ENCODE measurements at places on chromosomes 12 and 14.

DNA sequence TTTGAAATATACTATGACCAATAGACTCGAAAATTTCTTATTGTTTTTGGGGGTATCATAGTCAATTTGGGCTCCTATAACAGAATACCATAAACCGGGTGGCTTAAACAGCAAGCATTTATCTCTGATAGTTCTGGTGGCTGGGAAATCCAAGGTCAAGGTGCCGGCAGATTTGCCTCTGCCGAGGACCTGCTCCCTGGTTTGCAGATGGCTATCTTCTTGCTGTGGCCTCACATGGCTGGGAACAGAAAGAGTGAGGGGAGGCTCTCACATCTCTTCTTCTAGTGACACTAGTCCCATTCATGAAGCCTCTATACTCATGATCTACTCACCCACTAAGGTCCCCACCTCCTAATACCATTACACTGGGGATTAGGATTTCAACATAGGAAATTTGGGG, 70.7 kb downstream of the BORCS5 start:
- DNase-seq, result no peak

- DNase-seq, result no peak
These were observed 219.2 kb downstream of the MSRB3 start for GRCh38 chr12:65497660-65498059.

DNA sequence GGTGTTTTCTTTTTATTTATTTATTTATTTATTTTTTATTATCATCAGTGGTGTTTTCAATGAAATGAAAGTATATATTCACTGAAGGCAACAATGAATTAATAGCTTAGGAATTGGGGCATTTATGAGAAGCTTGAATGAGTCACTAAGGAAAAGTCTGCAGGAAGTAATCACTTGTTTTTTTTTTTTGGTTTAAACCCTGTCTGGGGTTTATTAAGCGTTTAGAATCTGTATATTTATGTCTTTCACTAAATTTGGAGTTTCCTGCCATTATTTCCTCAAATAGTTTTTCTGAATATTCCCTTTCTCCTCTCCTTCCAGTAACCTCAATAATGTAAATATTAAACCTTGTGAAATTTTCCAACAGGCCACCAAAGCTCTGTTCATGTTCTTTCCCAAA, 85.5 kb downstream of the TESC start:
- peak; percentile 58 for DNase-seq

GRCh38 chr12:113244047-113244460, 22.8 kb downstream of the TPCN1 start:
- DNase-seq, result no peak

DNA sequence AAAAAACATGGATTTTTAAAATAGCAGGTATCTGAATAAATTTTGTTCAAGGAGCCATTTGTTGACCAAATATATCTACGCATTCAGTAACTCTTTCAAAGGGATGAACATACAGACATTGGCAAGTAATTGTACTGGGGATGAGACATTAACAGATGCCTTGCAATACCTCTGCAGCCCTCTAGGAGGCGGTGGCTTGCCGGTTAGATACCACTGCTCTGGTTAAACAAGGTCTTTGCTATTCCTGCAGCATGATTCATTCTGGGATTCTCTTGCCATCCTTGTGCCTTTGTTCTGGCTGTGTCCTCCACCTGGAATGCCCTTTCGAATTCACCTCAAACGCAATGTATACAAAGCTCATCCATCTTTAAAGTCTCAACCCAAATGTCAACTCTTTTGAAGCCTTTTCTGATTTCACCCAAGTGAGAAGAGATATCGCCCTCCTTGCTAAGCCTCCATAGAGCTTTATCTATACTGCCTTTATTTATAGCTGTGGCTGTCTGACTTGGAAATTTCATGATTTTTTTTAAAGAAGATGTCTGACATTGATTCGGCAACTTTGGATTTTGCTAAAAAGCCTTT, 131.0 kb upstream of the SRRM4 start:
- DNase-seq, result no peak

DNA sequence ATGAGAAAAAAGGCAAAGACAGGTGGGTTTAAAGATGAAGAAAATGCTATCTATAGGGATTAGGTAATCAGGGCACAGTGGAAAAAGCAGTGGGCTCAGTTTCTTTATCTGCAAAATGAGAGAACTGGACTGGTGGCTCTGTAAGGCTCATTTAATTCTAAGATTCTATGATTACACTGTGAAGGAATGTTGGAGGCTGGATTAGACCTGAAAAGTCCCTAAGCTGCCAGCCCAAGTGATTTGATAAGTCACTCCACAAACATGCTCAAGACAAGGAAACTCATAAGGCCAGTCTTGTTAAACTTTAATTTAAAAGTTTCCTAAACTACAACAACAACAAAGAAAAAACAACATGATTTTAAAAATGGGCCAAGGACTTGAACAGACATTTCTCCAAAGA, 75.1 kb downstream of the DCAF5 start:
- DNase-seq, result no peak

DNA sequence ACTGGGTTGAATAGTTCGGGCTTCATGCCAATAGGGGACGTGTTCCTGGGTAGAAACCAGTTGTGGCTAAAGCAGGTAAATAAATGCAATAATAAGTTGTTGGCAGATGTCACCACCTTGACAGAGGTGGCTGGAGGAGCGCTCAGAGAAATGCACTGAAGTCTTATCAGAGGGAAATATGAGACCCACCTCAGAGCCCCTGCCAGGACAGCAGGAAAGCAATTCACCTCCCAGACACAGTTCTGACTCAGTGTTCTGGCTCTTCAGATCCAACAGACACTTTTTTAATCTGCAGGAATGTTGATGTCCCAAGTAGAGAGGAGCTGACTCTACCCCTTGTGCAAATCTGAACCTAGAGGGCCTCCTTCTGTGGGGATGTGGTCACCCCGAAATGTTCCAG, 687.1 kb upstream of the FBXO33 start:
- DNase-seq, result no peak

DNA sequence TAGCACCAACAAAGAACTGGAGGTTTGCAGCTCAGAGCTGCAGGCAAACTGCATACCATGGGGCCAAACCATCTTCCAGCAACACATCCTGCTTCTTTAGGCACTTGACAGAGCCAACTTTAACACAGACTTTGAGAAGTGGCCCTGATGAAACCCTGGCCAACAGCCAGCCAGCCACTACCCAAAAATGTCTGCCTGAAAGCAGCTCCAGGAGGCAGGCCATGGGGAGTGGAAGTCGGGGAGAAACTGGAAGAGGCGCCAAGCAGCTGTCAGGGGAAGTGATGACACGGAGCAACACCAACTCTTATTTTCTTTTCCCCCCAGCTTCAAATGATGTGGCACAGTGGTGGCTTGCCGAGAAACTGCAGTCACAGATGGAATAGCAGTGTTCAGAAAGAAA, 110.9 kb upstream of the PLXNC1 start:
- DNase-seq, result no peak

DNA sequence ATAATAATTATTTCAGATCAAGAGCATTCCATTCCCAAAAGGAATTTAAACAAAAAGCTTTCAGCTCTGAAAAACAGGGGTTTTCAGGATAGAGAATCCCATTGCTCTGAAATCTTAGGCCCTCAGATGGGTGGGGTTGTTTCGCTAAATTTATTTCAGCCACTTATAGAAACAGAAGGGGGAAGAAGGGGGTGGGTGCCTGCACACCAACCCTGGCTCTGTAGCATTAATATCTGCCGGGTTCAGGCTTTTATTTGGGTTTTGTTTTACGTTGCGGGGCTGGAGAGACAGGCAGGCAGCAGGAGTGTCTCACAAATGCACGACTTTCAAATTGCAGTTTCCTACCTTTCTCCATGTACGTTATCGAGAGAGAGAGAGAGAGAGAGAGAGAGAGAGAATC, 12.5 kb upstream of the ZFP36L1 start:
- no peak for DNase-seq

DNA sequence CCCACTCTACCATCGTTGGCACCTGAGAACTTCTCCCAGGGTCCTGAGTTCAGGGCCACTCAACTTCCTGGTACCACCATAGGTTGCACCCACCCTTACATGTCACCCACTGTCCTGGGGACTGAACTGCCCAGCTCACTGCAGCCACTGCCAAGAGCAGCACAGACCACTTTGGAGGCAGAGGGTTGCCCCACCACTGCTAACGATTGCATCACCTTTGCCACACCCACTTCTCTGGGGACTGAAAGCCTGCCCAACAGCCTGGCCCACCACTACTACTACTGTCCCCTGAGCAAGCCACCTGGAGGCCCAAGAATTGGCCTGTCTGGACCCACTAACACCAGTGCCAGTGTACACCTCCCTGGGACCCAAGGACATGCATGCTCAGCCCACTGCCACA, 27.6 kb downstream of the CACNA2D4 start:
- no peak for DNase-seq

DNA sequence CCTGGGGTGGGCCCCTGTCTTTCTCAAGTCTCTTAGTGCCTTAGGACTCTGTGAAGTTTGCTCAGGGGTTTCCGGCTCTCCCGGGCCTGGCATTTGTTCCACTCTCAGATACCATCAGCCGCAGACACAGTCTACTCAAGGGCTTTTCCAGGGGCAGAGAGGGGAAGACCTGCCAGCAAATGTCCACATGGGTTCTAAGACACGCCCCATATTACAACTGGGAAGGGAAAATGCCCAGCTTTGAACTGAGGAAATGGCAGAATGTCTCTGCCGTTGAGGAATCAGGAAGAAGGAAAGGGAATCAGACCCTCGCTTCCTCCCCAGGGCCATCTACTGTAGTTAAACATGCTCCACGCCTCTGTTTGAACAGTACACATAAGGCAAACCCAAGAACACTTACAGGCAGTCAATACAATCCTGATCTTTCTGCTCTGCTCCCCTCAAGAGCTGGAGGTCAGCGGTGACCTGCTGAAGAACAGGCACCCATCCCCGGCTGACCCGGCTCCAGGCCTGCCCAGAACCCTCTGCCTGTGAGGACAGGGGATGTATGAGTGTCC, 7.9 kb downstream of the CCDC85C start:
- peak; percentile 32 for DNase-seq

DNA sequence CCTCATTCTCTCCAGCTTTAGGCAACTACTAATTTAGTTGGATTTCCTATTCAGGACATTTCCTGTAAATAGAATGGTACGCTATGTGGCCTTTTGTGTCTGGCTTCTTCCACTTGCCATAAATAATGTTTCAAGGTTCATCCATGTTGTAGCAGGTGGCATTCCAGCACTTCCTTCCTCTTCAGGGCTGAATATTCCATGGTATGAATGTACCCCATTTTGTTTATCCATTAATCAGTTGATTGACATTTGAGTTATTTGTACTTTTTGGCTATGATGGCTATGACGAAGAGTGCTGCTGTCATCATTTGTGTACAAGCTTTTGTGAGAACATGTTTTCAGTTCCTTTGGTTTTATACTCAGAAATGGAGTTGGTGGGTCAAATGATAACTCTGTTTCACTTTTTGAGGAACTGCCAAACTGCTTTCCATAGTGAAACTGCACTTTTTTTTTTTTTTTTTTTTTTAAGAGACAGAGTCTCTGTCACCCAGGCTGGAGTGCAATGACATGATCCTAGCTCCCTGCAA, 6.5 kb upstream of the CDK2AP1 start:
- peak; percentile 39 for DNase-seq

GRCh38 chr12:43282106-43282505, 269.9 kb downstream of the ADAMTS20 start:
- DNase-seq, result no peak

- no peak for DNase-seq
These were observed 12.7 kb downstream of the TGFB3 start for GRCh38 chr14:75969126-75969525.

DNA sequence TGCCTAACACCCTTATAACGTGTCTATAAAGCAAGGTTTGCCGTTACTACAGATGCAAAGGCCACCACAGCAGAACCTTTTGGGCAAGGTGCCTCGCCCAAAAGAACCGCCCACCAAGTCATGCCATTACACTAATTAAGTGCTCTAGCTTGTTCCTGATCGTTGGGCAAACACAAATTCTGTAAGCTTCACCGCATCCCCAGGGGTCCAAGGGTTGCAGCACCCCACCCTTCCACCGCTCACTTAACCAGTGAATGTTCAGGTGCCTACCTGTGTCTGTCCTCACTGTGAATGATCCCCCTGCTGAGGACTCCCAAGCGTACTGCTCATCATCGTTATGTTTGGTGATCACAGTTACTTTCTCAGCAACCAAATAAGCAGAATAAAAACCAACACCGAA, 1.4 kb downstream of the HSP90AA1 start:
- no peak for DNase-seq

GRCh38 chr14:31578792-31579501, 17.7 kb downstream of the NUBPL start:
- no peak for DNase-seq

- DNase-seq, result no peak
These were observed 659.2 kb downstream of the SLC16A7 start for GRCh38 chr12:60255044-60255443.

- no peak for DNase-seq
These were observed 93.1 kb downstream of the SLC5A8 start for GRCh38 chr12:101116911-101117310.

- DNase-seq, result no peak
These were observed 346.4 kb upstream of the ATP2B1 start for GRCh38 chr12:90055071-90055470.

DNA sequence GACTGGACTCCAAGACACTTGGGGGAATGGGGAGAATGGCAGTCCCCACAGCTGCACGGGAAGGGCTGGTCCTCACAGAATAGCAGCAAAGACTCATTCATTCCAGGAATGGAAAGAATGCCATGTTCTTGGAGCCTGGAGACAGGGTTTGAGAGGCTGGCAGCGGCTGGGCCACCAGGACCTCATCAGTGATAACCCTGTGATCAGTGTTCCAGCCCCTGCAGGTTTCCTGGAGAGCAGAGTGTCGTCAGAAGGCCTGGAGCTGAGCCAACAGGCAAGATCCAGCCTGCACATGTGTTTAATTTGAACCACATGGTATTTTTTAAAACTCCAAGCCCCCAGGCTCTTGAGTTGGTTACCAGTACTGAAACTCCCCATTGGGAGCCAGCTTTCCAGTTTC, 11.3 kb downstream of the BDKRB1 start:
- no peak for DNase-seq

GRCh38 chr12:98420461-98420860, 94.9 kb upstream of the TMPO start:
- no peak for DNase-seq

DNA sequence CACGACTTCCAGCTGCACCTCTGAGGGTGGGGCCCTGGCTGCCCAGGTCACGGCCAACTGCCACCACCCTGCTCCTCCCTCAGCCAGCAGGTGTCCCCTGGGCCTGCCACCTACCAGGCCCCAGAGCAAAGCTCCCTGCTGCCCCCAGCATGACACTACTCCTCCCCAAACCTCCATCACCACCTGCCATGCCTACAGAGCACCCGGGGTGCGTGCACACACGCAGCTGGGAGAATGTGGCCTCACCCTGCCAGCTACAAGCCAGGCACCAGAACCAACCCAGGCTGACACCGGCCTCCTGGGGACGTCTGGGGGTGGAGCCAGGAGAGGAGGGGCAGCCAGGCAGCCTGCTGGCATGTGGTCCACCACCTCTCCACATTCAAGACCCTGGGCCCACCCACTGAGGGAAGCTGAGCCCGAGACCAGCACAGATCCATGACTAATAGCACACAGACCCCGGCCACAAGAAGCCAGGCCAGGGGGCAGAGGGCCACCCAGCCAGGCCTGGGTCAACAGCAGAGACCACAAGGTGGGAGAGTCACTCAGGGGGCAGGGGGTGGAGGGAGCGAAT, 3.4 kb downstream of the JAG2 start:
- DNase-seq, result no peak

All from pulmonary artery endothelial cell (primary cell).